ENCODE measurements at places on chromosomes 5 and 9.

DNA sequence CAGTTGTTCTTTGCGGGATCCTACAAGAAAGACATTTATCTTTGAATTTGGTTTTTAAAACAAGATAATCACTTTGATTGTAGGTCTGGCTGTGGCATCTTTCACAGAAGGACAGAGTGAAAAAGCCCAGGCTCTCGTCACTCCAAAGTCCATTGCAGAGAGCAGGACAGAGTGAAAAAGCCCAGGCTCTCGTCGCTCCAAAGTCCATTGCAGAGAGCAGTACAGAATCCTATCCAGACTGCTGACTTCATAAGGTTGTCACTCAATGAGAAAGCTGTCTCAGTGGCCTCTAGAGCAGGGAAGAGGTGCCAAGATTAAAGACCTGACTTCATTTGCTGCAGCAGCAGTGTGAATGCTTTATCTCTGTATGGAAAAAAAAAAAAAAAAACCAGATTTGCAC, 16.3 kb upstream of the GPX8 start:
- no peak for DNase-seq

- no peak for DNase-seq
Observed at GRCh38 chr5:168654211-168654721, 75.1 kb upstream of the PANK3 start.

GRCh38 chr5:159178978-159179377, 30.4 kb downstream of the RNF145 start:
- DNase-seq, result peak; percentile 6

GRCh38 chr5:168647083-168647482, 67.9 kb upstream of the PANK3 start:
- no peak for DNase-seq

DNA sequence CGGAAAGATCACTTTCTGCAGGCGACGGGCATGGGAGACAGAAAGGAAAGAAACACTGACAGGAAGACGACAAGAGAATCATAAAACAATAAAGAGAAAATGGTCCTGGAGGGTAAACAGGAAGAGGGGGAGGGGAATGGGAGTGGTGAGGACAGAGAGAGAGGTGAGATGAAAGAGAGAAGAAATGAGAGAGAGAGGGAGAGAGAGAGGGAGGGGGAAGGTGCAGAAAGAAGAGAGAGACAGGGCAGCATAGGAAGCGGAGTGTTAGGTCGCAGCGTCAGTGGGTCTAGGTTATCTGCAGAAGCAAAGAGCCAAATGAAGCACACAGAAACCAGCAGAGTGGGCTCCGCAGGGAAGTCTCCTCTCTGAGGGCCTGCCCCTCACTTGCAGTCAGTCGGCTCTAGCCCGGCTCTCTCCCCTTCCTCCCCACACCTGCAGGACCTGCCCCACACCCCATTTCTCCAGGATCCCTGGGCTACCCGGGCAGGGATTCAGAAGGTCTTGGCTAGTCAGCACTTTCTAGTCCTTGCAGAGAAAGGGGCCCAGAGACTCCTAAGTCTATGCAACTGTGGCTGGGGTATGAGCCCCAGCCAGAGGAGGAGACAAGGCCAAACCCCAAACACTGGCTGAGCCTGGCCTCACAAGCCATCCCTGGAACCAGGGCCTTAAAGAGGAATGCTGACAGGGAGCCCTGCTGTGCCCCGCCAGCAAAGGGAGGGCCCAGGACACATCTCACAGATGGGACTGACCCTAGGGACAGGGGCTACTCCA, 29.7 kb upstream of the MEIKIN start:
- DNase-seq, result no peak

DNA sequence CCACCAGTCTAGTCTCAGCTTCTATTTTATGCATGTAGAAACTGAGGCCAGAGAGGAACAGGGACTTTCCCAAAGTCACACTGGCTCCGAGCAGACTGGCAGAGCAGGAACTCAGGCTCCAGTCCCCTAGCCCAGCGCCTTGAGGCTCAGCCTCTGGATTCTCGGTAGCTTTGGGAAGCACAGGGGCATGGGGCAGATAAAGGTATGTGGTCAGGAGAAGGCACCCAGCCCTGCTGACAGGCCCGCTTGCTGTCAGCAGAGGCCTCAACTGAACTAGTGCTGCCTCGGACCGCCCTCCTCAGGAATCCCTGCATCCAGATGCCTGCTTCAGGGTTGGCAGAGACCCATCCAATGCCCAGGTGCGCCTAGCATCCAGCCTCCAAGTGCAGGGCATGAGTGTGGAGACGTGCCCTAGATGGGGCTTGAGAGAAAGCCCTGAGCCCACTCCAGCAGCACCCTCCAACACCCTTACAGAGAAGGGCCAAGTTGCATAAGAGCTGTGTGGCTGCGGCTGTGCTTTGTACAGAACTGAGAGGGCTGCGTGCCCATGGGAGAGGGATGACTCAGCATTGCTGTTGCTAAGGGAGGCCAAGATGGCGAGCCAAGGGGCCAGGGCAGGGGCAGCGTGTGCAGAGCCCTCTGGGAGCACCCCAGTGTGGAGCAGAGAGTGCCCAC, 168.6 kb downstream of the MACROH2A1 start:
- no peak for DNase-seq

- DNase-seq, result no peak
Observed at GRCh38 chr9:89026876-89027275, 35.6 kb downstream of the S1PR3 start.

- DNase-seq, result peak; percentile 52
Observed at GRCh38 chr5:178238711-178239592, 6.3 kb upstream of the PHYKPL start.

DNA sequence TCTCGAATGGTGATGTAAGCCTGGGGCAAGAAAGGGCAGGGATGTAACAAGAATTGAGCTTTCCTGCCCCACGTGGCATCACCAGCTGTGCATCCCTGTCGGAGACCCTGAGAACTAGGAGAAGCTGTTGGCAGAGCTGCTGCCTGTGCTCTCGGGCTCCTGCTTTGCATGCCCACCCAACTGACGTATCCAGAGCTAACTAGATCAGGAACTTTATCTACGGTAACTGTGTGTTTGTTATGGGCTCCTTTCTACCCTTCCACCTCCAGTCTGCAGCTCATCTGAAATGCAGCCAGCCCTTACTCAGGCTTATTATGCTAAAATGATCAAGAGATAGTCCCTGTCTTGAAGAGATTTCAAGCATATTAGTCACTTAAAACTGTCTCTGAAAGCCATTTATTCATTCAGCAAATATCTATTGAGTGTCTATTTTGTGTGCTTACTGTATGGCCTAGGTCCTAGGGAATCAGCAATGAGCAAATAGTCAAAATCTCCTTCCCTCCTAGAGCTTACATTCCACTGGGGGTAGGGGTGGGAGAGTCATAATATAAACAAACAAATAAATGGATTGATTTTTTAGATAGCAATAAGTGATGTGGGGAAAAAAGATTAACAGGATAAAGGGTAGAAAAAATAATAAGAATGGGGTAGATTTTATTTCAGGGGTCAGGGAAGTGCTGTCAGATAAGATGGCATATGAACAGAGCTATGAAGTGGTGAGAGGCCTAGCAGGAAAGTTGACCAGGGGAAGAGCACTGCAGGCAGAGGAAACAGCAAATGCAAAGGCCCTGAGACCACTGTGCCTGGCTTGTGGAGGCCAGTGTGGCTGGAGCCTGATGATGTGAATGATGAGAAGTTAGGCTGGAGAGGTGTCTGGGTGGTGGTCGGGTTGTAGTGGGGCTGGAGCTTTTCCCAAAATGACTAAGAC, 118.2 kb downstream of the GALNT10 start:
- no peak for DNase-seq
